RWPE2 (cell line): ENCODE measurements at places on chromosomes 6 and 20.

- H3K27ac ChIP-seq, result peak overlapping the region; percentile 64
- H3K4me3 ChIP-seq, result no peak overlapping the region
- peaks cover 7% of the 10 kb centered on the region for H3K4me1 ChIP-seq
- H3K27me3 ChIP-seq, result no peaks in the 10 kb centered on the region
- H3K36me3 ChIP-seq, result peaks cover 23% of the 10 kb centered on the region
Observed at GRCh38 chr6:44235891-44236516, 10.9 kb upstream of the HSP90AB1 start.

- H3K27ac ChIP-seq, result no peak overlapping the region
- no peaks in the 10 kb centered on the region for H3K4me1 ChIP-seq
- H3K36me3 ChIP-seq, result no peaks in the 10 kb centered on the region
- no peak overlapping the region for H3K4me3 ChIP-seq
- peaks cover 8% of the 10 kb centered on the region for H3K27me3 ChIP-seq
Observed at GRCh38 chr6:161890133-161890831, 616.4 kb upstream of the AGPAT4 start.

- H3K27me3 ChIP-seq, result no peaks in the 10 kb centered on the region
- H3K4me3 ChIP-seq, result no peak overlapping the region
- no peaks in the 10 kb centered on the region for H3K36me3 ChIP-seq
- no peak for DNase-seq
- no peaks in the 10 kb centered on the region for H3K4me1 ChIP-seq
Observed at GRCh38 chr6:87075168-87075567, 19.7 kb downstream of the CGA start.

GRCh38 chr6:151276112-151276740, 36.5 kb downstream of the AKAP12 start:
- no peak overlapping the region for H3K27ac ChIP-seq
- H3K36me3 ChIP-seq, result no peaks in the 10 kb centered on the region
- H3K4me1 ChIP-seq, result peaks cover 3% of the 10 kb centered on the region
- no peak overlapping the region for H3K4me3 ChIP-seq

DNA sequence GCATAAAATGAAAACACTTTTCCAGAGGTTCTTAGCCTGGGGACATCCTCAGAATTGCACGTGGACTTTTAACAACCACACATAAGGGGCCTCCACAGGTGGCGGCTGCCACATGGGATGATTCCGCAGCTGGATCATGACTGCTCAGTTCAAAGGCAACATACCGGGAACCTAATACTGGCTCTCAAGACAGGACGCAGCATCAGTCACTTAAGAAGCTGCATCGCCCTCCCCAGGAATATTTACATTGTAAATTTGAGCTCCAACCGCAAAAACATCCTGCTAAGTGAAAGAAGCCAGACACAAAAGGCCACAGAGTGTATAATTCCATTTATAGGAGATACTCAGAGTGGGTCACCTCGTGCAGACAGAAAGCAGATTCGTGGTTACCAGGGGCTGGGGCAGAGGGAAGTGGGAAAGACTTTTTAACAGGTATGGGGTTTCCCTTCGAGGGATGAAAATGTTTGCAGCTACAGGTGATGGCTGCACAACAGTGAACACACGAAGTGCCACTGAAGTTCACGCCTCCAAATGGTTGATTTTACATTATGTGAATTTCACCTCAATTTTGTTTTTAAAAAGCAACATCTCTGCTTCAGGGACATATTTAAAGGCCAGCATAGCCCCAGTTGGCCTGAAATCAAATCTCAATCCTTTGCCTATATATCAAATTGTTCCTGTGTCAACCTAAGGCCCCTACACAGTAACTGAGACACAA, 141.5 kb downstream of the BMP7 start:
- no peak overlapping the region for H3K4me3 ChIP-seq
- no peaks in the 10 kb centered on the region for H3K36me3 ChIP-seq
- no peaks in the 10 kb centered on the region for H3K4me1 ChIP-seq
- H3K27me3 ChIP-seq, result peaks cover 31% of the 10 kb centered on the region

GRCh38 chr6:105192707-105193465, 13.1 kb upstream of the POPDC3 start:
- no peak overlapping the region for H3K27ac ChIP-seq
- H3K4me1 ChIP-seq, result peaks cover 11% of the 10 kb centered on the region
- no peak overlapping the region for H3K4me3 ChIP-seq
- H3K36me3 ChIP-seq, result no peaks in the 10 kb centered on the region

DNA sequence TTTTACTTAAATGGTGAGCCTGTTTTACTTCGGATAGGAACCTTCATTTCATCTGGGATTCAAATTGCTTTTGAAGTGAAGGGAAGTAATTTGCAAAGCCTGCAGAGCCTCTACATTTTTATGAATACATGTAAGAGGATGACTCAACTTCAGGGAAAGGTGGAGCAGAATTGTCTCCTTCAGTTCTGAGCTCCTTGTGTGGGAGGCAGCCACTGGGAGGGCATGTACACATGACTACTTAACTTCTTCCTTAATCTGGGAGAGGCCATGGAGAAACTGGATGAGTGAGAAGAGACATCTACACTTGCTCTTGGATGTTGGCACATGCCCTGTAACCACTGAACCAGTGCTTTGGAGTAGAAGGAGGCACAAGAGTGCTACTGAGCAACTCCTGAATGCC, 145.1 kb upstream of the NRSN1 start:
- H3K27ac ChIP-seq, result no peak overlapping the region
- H3K27me3 ChIP-seq, result no peaks in the 10 kb centered on the region
- no peaks in the 10 kb centered on the region for H3K4me1 ChIP-seq
- no peak for DNase-seq
- no peak overlapping the region for H3K4me3 ChIP-seq

GRCh38 chr6:45921691-45922281, 93.9 kb downstream of the CLIC5 start:
- no peak for DNase-seq
- H3K27ac ChIP-seq, result no peak overlapping the region
- H3K4me1 ChIP-seq, result no peaks in the 10 kb centered on the region
- H3K27me3 ChIP-seq, result no peaks in the 10 kb centered on the region

GRCh38 chr6:40946738-40947301, 92.2 kb downstream of the UNC5CL start:
- H3K4me1 ChIP-seq, result peaks cover 28% of the 10 kb centered on the region
- no peak overlapping the region for H3K4me3 ChIP-seq
- DNase-seq, result no peak
- no peak overlapping the region for H3K27ac ChIP-seq
- no peaks in the 10 kb centered on the region for H3K36me3 ChIP-seq
- H3K27me3 ChIP-seq, result no peaks in the 10 kb centered on the region

DNA sequence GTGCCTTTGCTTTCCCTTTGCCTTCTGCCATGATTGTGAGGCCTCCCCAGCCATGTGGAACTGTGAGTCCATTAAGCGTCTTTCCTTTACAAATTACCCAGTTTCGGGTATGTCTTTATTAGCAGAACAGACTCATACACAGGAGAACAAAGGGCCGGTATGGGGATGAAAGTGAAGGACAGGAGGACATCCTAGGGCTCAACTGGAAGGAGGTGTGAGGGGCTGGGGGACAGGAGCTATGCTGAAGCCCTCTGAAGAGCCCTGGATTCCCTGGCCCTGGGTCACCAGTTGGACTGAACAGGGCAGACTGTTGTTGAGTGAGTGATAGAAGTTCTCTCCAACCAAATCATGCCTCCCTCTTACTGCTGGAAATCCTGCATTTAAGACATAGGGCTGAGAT, 105.8 kb downstream of the SCML4 start:
- H3K4me3 ChIP-seq, result no peak overlapping the region
- peaks cover 14% of the 10 kb centered on the region for H3K27me3 ChIP-seq
- H3K4me1 ChIP-seq, result peaks cover under 1% of the 10 kb centered on the region
- no peak for DNase-seq
- no peak overlapping the region for H3K27ac ChIP-seq

- no peaks in the 10 kb centered on the region for H3K4me1 ChIP-seq
- no peaks in the 10 kb centered on the region for H3K36me3 ChIP-seq
- H3K4me3 ChIP-seq, result no peak overlapping the region
- DNase-seq, result no peak
- H3K27me3 ChIP-seq, result no peaks in the 10 kb centered on the region
Observed at GRCh38 chr6:39140556-39141167, 25.7 kb upstream of the SAYSD1 start.

GRCh38 chr6:154893917-154894316, 101.2 kb upstream of the TIAM2 start:
- no peak overlapping the region for H3K4me3 ChIP-seq
- no peaks in the 10 kb centered on the region for H3K4me1 ChIP-seq
- no peak overlapping the region for H3K27ac ChIP-seq
- H3K36me3 ChIP-seq, result no peaks in the 10 kb centered on the region
